ENCODE measurements at places on chromosomes 13 and 19.

GRCh38 chr13:111011899-111012298 is 97.0 kb upstream of the ANKRD10 start:
- DNase-seq, result no peak

DNA sequence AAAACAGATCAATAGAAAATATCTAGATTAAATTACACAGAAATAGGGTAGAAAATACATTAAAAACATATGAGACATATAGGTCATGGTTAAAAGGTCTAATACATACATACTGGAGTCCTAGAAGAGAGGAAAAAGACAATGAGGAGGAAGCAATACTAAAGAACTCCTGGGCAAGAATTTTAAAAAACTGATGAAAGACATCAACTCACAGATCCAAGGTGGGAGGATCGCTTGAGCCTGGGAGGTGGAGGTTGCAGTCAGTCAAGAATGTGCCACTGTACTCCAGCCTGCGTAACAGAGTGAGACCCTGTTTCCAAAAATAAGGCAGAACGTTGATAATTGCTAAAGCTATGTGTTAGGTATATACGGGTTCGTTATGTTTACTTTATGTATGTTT is 5.4 kb upstream of the KASH5 start:
- DNase-seq, result no peak

DNA sequence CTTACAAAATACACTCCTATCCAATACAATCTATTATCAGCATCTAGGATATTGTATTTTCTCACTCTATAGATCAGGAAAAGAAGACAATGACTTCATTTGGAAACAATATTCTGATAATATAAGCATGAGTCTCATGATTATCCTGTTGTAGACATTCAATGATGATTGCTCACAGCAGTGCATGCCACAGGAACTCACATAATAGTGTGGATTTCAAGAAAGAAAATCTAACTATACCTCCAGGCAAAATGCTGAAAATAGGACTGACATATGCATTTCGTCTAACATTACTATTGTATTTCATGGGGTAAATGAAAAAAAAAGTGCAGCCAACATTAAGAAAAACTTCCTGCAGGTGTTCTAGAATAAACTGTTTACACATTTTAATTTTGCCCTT is 122.6 kb downstream of the POSTN start:
- DNase-seq, result no peak

DNA sequence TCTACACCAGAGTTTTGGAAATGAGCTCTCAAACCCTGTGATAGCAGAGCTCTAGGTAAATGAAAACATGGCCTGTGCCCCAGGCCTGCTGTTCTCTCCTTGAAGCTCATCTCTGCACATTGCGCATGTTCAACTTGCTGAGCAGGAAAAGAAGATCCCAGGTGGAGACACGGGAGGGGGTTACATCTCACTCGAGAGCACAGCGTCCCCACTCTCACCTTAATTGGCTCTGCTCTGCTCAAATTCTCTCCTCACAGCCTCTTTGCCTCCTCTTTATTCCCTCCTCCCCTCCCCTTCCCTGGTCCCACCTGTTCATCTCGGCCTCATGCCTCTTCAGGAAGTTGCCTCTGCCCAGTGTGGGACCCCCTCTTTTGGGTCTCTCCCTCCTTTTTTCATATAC is 44.7 kb downstream of the RGCC start:
- no peak for DNase-seq

DNA sequence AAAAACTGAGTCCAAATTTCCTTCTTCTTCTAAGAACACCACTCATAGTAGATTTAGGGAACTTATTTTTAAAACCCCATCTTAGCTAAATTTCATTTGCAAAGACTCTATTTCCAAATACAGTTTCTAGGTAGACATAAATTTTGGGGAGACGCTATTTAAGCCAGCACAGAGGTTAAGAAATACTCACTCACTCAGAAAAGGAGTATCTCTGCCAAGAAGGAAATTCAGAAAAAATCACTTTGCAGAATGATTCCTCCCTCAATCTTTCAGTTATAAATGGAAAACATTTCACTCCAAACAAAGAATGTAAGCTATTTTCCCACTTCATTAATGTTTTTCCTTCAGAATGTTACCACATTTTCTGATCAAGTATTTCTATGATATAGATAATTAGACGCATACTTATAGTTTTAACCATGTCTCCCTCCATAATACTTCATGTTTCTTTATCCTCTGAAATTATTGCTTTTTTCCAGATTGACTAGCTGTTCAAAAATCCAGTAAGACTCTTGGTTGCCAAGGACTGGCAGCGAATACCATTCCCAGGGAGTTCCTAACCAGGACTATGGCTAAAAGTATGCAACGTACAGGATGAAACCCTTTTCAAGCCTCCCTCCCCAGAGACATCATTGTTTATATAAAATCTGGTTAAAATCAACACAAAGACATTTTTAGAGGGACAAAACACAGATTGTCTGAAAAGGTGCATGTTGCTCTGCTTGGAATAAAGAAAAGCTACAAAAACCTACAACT is 52.5 kb upstream of the RXFP2 start:
- DNase-seq, result no peak

DNA sequence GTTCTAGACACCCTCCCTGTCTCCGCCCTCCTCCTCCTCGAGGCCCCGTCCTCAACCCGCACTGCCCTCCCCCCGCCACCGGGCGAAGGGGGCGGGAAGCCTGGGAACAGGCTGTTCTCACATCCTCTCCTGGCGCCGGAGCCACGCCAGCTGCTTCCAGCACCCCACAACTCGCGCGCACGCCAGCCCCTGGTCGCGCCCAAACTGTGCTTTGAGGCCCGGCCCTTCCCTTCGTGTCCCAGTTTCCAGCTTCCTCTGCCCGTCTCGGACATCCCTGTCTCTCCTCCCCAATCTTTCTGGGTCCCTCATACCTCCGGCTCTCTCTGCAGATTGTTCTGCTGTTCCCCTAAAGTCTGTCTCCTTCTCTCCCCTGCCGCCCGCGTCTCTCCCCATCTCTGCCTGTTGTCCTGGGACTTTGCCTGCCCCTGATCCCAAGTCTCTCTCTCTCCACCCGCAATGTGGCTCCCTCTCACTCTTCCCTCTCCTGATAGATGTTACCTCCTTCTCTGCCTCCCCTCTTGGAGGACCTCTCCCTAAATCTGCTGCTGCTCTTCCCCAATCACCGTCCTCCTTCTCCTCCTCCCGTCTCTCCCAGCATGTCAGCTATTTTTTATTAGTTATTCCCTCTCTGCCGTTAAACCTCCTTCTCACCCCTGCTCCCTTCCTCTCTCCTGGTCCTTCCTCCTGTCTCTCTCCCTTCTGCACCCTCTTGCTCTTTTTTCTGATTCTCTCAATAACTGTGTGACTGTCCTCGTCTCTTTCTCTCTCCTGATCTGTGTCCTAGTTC is 14.2 kb downstream of the DPF1 start:
- peak; percentile 80 for DNase-seq

DNA sequence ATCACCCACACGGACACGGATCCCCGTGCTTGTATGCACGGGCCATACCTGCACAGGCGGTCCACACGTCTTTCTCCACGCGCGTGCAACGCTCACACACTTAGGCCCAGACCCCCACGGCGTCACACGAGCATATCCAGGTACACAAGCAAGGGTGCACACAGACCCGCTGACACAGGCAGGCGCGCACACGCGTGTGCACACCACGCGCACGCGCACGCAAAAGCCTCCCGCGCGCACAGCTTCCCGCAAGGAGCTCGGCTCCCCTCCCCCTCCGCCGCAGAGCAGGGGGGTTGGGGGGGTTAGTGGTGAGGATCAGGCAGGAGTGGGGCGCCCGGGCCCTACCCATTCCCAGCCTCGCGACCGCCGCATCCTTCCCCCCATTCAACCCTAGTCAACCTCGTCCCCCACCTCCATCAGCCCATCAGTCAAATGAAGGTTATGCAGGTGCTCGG is 407 bp downstream of the RAB3A start:
- peak; percentile 70 for DNase-seq

DNA sequence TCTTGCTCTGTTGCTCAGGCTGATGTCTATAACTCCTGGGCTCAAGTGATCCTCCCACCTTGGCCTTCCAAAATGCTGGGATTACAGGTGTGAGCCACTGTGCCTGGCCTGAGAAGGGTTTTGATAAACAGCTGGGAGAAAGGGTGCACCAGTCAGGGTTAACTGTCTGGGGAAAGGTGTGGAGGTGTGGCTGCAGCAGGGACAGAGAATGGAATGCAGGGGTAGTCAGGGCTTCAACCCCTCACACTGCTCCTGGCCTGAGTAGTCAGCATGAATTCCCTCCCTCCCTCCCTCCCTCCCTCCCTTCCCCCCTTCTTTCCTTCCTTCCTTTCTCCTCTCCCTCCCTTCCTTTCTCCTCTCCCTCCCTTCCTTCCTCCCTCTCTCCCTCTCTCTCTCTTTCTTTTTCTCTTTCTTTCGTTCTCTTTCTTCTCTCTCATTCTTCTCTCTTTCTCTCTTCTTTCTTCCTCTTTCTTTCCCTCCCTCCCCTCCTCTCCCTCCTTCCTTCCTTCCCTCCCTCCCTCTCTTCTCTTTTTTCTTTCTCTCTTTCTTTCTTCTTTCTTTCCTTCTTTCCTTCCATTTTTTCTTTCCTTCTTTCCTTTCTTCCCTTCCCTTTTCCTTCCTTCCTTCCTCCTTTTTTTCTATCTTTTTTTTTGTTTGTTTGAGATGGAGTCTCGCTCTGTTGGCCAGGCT is 16.0 kb downstream of the MYO1F start:
- no peak for DNase-seq

GRCh38 chr19:1311543-1312091 is 25.9 kb downstream of the EFNA2 start:
- no peak for DNase-seq

DNA sequence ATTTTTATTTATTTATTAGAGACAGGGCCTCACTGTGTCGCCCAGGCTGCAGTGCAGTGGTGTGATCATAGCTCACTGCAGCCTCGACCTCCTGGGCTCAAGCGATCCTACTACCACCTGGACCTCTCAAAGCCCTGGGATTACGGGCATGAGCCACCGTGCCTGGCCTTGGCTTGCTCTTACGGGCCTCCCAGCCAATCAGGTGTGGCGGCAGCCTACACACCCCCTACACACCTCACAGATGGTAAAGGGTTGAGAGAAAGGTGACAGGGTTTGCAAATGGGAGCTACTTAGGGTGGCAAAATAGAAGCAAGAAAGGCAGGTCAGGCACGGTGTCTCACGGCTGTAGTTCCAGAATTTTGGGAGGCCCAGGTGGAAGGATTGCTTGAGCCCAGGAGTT is 1.0 kb upstream of the ZBTB32 start:
- DNase-seq, result no peak

- DNase-seq, result no peak
Observed at GRCh38 chr19:677201-677600, 1.0 kb downstream of the FSTL3 start.

DNA sequence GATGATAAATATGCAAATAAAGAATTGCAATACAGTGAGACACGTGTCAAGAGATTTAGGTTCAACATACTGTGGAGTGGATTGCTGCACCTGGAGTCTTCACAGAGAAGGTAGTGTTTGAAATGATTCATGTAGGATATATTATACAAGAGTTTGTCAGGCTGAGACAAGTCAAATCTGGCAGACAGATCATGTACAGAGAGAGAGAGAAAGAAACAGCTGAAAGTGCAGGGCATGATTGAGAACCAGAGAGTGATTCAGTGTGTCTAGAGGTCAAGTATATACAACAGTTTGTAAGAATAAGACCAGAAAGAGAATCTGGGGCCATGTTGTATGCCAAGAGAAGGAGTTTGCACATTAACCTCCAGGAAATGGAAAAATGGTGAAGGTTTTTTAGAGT is 2.1 kb upstream of the VWA8 start:
- no peak for DNase-seq

DNA sequence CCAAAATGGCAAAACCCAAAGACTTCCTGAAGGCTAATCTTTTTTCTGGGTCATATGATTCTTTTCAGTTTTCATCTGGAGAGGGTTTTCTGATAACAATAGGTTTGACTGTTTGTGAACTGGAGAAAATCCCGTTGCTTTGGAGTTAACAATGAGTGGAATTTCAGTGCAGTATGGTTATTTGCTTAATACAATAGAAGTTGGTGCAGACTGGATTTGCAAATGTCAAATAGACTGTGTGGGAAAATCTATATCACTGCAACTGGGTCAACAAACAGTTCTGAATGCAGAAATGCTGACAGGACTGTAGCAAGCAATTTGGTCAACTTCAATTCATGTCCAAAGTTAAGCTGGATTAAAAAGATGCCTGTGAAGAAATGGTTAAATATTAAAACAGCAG is 267.5 kb upstream of the ARGLU1 start:
- no peak for DNase-seq

GRCh38 chr13:38824342-38824741 is 137.5 kb downstream of the FREM2 start:
- DNase-seq, result no peak

- no peak for DNase-seq
Observed at GRCh38 chr19:50628146-50628545, 11.5 kb downstream of the SYT3 start.

DNA sequence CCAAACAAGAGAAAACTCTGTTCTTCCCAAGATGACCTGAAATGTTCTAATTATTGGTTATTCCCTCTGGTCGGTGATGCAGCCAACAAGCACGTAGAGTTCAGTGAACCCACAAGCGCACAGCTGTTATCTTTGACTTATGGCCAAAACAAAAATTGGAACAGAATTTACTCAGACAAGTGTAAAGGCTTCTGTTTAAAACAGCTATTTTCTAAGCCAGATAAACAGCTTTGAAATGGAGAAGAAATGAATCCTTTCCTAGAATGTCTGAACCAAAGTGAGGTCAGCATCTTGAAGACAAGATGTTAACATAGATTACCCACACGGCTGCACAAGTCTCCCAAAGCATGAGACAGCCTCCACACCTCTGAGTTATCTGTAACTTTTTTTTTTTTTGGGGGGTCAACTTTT is 669.2 kb downstream of the DIAPH3 start:
- DNase-seq, result no peak

GRCh38 chr13:76994281-76994680 is 2.4 kb downstream of the CLN5 start:
- no peak for DNase-seq

- DNase-seq, result peak; percentile 0
Observed at GRCh38 chr19:52270266-52270885, 989 bp downstream of the ZNF766 start.

- DNase-seq, result no peak
Observed at GRCh38 chr19:34452723-34453122, 24.5 kb downstream of the UBA2 start.

GRCh38 chr13:80371840-80372509 is 31.0 kb upstream of the SPRY2 start:
- no peak for DNase-seq

GRCh38 chr13:40187324-40187795 is 479.1 kb downstream of the FOXO1 start:
- DNase-seq, result no peak

GRCh38 chr19:6060600-6061375 is 49.5 kb downstream of the RFX2 start:
- DNase-seq, result no peak

GRCh38 chr19:18349524-18350128 is 9.2 kb downstream of the PGPEP1 start:
- no peak for DNase-seq

DNA sequence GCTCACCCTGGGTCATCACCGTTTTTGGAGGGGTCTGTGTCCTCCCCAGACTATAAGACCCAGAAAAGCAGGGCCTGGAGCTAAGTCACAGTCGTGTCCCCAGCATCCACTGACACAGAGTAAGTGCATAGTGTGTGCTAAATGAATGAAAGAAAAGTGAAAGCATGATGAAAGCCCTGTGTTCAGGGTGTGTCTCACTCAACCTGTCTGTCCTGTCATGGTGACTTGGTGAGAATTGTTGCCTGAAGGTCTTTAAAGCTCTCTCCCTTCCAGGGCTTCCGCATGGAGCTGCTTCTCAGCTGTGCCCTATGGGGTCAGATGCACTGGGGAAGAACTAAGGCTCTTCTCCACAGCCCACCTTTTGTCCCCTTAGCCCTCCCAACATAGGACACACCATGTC is 20.5 kb upstream of the IGFL1 start:
- DNase-seq, result no peak
